ENCODE measurements at places on chromosomes 6 and 20.

DNA sequence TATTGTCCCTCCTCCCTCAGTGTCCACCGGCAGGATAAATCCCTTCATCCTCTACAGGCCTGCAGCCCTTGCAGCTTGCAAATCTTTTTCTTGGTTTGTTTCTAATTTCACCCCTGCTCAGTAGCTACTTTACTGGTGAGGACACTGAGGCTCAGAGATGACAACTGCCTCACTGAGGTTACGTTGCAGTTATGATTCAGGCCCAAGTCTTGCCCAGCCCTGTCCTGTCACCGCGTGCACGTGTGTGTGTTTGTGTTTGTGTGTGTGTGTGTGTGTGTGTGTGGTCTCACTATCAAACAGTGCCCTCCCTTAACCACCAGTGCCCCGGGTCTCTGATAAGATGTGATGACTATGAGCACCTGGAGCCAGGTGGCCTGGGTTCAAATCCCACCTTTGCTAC lies 21.1 kb downstream of the FAM110A start:
- no peak for DNase-seq

DNA sequence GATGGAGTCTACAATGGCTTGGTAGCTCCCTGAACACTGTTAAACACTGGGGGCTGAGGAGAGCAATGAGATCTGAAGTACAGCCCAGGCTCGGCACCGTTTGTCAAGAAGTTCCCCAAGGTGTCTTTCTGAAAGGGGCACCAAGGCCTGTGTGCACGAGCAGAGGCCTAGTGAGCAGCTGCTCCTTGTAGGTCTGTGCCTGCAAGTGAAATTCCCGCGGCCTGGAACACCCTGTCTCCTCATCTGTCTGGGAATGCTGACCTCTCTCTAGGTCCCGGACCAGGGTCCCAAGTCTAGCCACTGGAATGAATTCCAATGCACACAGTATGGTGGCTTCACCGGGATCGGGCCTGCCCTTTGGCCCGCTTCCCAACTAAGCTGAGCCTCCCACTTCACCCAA lies 134.8 kb downstream of the FOXC1 start:
- DNase-seq: no peak

DNA sequence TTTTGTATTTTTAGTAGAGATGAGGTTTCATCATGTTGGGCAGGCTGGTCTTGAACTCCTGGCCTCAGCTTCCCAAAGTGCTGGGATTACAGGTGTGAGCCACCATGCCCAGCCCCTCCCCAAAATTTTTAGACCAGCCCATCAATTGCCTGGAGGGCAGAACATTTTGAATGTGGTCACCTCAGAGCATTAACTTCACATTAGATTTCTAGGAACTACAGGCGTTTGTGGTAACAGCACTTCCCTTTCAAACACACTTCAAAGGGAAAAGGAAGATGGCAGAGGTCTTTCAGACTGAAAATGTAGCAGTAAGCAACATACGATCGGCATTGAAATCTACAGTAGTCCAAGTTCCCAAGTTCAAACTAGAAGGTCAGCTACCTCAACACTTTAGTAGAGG lies 12.3 kb upstream of the SLA2 start:
- DNase-seq: no peak

GRCh38 chr6:92710048-92710447 lies 709.3 kb downstream of the EPHA7 start:
- no peak for DNase-seq

DNA sequence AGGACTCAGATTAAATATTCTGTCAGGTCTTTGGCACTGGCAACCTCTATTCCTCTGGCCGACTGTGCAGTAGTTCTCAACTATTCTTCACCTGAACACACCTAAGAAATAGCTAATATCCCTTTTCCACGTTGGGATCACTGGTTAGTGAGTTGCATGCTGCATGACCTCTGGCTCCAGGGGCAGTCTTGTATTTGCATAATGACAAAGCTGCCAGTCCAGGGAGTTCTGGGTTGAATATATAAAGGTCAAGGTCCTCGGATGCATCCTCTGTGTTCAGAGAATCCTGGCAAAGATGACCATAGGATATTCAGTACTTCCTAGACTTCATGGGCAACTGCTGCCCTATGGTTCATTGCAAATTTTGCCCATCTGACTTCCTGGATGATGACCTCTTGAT lies 131.2 kb downstream of the DNAH8 start:
- no peak for DNase-seq

DNA sequence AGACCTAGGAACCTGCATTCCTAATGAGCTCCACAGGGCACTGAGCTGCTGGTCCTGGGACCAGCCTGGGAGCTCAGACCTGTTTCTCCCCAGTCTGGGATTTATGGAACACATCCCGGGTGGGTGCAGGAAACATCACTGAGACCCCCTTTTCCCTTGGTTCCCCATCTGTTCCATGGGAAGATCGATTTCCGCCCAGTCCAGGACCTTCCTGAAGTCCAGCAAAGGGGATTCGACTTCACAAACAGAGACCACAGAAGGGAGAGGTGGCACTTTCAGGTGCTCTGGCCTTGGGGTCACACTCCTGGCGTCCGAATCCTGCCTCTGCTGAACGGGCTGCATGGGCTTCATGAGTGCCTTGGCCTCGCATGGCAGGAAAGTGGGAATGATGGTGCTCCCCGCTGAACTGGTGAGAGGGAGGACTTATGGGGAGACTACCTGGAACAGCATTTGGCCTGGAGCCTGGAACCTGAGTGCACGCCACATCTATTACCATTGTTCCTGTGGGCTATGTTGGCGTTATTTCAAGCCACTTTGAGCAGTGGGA lies 296.3 kb downstream of the TAF4 start:
- DNase-seq: no peak

Data from activated T-cell treated with anti-CD3 and anti-CD28 coated beads for 4 hours (primary cell).